ENCODE measurements at places on chromosomes 1 and 21.
A peak's percentile ranks its signal among the peaks of the same experiment; 100 is the strongest.

GRCh38 chr1:157110686-157111085 lies 11.1 kb upstream of the ETV3L start:
- DNase-seq: no peak

DNA sequence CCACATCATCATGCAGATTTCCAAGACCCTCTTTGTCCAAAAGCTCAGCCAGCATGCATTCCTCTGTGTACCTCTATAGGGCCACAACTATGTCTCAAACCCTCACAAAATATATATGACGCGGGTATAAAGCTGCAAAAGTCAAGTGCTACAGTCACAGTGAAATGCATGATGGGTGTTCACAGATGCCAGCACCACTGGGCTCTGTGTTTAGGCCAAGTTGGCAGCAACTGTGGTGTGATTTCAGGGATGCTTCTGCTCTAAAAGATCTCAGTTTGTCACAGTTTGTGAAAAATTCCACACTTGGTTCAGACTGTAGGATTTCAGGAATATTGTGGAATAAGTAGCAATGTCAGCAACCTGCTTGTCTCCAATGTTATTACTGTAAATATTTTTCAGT lies 23.9 kb upstream of the SELP start:
- no peak for DNase-seq

DNA sequence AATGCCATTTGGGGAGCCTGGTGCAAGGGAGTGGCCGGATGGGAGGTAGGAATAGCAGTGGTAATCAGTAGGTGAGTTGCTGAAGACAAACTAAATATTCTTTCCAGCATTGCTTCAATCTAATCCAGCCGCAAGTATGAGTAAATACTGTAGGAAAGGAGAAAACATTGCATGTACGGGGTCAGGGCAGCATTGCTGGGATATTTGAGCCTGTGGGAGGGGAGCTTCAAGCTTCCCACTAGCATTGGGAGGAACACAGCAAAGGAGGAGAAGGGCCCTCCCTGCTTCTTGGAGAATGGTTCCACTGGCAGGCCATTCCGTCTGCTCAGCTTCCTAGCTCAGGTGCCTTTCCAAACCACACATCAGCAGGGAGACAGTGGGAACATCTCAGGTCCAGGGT lies 15.2 kb downstream of the CAPN2 start:
- no peak for DNase-seq

DNA sequence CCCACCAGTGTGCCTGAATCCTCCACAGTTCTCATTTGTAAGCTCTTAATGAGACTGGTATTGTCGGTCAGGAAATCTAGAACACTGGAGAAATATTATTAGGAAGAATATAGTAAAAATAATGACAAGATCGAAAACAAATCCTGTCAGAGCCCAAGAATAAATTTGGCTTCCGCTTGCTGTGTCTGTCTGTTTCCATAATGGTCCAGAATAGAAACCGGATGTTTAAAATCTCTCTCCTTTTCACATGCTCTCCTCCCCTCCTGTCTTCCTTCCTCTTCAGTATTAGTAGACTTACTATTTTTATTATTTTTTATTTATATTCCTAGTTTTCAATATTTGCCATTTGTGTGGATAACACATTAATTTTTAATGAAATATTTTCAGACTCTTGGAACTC lies 187.7 kb downstream of the SDCCAG8 start:
- DNase-seq: no peak

GRCh38 chr1:212683357-212683722 lies 16.3 kb downstream of the BATF3 start:
- DNase-seq: no peak

GRCh38 chr21:37041706-37042271 lies 31.1 kb downstream of the PIGP start:
- DNase-seq: no peak

- DNase-seq: peak; percentile 65
Measured at GRCh38 chr1:167752219-167752985, 30.6 kb downstream of the MPZL1 start.

- DNase-seq: peak; percentile 76
Measured at GRCh38 chr21:43369124-43369523, 57.8 kb downstream of the SIK1 start.

DNA sequence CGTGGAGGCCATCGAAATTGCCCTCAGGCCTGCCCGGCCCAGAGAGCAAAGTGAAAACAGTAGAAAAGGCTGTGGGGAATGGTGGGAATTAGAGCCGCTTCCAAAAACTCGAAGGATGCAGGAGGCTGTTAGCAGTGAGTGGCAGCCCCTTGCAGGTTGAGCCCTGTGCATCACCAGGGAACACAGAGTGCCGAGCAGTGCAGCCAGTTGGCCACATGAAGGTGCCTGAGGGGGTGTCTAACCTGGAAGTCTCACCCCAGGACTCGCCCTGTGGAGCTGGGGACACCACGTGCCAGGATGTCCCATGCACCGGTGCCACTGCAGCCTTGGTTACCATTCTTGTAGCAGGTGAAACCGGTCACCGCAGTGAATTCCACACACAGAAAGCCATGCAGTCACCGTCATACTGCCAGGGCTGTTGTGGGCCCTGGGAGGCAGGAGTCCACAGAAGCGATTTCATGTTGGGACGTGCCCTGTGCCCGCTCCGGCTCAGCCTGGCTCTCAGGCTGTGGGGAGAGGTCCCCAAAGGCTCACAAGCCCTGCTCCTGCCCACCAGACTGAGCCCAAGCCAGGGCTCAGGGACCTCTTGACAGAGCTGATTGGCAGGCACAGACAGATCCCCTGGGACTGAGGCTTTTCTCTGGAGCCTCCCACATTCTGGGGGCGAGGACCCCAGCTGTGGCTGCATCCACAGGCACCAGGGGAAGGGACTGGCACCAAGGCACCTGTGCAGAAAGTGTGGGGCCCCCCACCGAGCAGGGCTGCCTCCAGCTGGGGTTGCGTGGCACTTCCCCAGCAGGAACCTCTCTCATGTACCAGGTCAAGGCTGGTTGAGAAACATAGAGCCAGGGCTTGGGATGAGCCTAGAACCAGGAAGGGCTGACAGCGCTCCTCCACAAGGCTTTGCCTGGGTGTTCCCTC lies 16.7 kb upstream of the ACTRT2 start:
- no peak for DNase-seq

GRCh38 chr1:113940365-113941244 lies 11.5 kb downstream of the HIPK1 start:
- DNase-seq: no peak

DNA sequence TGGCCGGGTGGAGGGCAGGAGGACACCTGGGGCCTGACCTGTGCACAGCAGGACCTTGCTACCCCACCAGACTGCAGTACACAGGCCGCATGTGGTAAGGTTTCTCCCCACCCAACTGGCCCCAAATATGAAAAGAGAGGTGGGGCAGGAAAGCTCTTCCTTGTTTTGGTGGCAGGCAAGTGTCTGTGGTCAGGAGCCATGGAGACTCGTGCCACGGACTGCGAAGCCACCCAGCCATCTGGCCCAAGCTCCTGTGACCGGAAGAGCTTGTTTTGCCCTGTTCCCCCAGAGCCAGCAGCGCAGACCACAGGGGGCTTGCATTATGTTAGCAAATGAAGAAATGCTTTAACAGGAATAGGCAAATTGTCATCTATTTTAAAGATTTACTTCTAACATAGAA lies 54.9 kb downstream of the OLIG1 start:
- DNase-seq: no peak

DNA sequence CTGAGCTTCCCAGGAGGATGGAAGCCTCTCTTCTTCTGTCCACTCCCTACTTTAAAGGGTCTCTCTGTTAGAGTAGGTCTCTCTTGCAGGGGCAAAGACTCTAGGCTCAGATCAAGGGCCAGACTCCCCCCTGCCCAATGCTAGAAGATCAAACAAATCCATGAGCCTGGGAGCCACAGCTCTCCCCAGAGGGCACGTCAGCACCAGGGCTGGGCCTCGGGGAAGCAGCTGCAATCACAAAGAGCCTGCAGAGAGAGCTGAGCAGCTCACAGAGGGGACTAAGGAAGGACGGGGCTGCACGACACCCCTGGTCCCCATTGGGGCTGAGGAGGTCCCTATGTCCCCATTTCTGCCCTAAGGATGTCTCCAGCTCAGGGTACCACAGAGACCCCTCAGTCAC lies 3.9 kb downstream of the CNTN2 start:
- no peak for DNase-seq

DNA sequence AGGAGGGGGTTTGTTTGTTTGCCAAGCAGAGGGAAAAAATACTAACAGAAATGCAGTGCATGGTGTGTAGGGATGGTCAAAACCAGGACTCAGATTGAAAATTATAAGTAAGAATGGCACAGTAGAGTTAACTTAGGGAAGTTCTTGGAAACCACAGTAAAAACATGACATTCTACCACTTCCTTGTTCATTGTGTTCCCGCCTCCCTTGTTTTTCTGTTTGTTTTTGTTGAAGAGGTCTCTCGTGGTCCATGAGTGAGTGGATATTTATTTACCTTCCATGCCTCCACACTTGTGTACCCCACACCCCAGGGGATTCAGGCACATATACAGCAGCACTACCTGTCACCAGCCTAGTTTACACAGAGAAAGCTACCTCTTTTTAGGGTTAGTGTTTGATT lies 69.6 kb downstream of the OLFML2B start:
- peak; percentile 31 for DNase-seq

- DNase-seq: peak; percentile 64
Measured at GRCh38 chr1:27787895-27788294, 14.9 kb downstream of the STX12 start.

DNA sequence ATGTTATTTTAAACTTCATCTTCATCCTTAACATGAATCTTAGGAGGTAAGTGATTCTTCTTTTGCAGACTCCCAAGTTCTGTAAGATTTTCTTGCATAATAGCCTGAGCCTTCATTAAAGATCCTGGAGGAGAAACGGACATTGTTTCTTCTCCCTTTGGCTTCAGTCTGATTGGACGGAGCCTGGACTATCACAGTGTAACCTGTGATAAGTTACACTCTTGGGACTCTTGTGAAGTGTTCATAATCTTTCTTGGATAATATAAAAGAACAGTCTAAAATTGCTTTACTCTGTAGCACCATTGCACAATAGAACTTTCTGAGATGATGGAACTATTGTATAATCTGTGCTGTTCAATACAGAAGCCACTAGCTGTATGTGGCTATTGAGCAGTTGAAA lies 244.8 kb downstream of the DNM3 start:
- no peak for DNase-seq

- DNase-seq: no peak
Measured at GRCh38 chr21:20572582-20572981, 425.6 kb upstream of the NCAM2 start.

DNA sequence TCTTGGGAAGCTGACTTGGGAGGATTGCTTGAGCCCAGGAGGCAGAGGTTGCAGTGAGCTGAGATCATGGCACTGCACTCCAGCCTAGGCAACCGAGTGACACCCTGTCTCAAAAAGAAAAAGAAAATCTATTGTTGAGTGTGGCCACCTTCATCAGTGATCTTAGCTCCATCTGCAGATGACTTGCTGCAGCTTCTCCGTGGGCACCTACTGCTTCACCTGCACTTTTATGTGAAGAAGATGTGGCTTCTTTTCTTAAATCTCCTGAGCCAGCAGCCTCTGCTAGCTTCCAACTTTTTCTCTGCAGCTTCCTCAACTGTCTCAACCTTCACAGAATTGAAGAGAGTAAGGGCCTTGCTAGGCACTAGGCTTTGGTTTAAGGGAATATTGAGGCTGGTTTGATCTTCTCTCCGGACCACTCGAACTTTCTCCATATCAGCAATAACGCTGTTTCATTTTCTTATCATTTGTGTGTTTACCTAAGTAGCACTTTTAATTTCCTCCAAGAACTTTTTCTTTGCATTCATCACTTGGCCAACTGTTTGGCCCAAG lies 28.0 kb downstream of the AGPAT3 start:
- DNase-seq: no peak

- DNase-seq: no peak
Measured at GRCh38 chr1:215603319-215603718, 36.2 kb downstream of the KCTD3 start.

DNA sequence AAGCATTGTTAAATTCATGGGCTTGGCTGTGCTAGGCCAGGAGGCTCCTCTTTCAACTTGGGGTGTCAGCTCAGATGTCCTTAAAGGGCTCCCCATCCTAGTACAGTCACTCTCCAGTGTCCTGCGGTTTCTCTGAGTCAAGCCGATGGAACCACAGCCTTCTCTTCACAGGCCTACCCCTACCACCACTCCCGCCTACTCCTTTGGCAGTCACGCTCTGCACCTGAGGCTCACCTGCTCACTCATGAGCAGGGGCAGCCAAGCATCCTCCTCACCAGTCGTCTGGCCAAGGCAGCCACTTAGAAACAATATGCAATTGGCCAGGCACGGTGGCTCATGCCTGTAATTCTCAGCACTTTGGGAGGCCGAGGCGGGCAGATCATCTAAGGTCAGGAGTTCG lies 3.6 kb downstream of the ACOT7 start:
- DNase-seq: no peak

- DNase-seq: no peak
Measured at GRCh38 chr1:89383185-89383584, 19.3 kb downstream of the GBP6 start.

- DNase-seq: peak; percentile 5
Measured at GRCh38 chr1:54188291-54188690, 11.5 kb downstream of the CYB5RL start.

GRCh38 chr1:146016891-146017290 lies 4.6 kb downstream of the HJV start:
- DNase-seq: peak; percentile 69

DNA sequence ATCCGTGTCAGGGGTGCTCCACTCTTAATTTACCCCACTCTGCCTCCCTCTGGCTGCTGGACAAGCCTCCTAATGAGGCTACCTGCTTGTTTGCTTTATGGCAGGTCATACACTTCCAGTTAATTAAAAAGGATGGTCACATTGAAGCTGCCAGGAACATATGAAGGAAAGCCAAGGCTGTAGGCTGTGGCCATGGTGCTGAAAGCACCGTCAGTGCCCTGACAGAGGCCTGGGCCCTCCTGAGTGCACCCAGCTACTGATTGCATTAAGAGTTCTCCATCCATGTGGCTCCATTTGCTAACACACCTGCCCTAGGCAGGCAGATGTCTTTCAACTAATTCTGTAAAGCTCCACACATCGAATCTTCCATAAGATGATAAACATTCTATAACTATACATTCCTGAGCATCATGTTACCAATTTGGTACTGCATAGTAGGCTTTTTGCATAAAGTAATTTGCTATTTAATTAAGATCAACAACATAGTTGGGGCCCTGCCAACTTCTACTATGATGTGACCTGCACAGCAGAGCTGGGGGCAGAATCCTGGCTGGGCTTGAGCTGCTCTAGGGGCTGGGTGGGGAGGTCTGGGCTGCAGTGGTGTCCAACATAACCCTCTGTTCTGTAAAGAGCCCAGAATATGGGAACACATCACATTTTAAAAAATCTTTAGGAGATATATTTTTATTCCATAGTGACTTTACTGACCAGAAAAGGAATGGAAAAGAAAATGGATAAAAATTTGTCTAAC lies 224.8 kb downstream of the SIPA1L2 start:
- no peak for DNase-seq

DNA sequence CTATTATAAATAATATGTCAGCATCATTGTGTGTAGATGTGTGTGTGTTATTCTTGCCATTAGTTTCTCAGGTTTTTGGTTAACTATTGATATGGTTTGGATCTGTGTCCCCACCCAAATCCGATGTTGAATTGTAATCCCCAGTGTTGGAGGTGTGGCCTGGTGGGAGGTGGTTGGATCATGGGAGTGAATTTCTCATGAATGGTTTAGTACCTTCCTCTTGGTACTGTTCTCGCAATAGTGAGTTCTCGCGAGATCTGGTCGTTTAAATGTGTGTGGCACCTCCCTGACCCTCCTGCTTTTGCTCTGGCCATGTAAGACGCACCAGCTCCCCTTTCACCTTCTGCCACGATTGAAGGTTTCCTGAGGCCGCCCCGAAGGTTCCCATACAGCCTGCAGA lies 9.6 kb upstream of the POFUT2 start:
- DNase-seq: no peak

- peak; percentile 73 for DNase-seq
Measured at GRCh38 chr1:29709704-29710280, 473.5 kb downstream of the PTPRU start.

- DNase-seq: no peak
Measured at GRCh38 chr1:80211691-80212380, 1205.3 kb upstream of the ADGRL4 start.
